ENCODE measurements at places on chromosomes 2 and 18.
A peak's percentile ranks its signal among the peaks of the same experiment; 100 is the strongest.

DNA sequence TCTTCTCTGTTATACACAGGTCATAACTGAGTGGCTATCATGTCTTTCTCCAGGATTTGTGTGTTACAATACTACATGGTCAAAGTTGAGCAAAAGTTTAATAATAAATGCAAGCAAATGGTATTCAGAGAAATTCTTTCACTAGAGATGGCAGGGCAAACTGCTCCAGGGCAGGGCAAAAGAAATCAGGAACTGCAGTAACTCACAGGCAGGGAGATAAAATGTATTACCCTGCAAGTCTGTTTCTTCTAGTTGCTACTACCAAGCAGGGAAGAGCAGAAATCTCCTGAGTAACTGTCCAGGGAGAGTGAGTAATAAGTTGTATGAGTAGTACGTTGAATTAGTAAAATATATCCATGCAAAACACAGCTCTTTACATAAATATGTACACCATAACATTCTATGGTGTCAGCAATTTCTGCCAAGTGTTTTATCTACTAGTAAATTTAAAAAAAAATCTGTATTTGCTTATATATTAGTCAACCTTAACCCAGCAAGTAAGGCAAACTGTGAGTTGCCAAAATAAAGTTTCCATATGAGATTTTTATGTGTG, 404.1 kb downstream of the ZEB2 start:
- no peak for DNase-seq

GRCh38 chr2:105396254-105397024, 2.4 kb downstream of the FHL2 start:
- no peak for DNase-seq

- DNase-seq, result peak; percentile 13
Observed at GRCh38 chr2:230068016-230068650, 591 bp downstream of the SLC16A14 start.

DNA sequence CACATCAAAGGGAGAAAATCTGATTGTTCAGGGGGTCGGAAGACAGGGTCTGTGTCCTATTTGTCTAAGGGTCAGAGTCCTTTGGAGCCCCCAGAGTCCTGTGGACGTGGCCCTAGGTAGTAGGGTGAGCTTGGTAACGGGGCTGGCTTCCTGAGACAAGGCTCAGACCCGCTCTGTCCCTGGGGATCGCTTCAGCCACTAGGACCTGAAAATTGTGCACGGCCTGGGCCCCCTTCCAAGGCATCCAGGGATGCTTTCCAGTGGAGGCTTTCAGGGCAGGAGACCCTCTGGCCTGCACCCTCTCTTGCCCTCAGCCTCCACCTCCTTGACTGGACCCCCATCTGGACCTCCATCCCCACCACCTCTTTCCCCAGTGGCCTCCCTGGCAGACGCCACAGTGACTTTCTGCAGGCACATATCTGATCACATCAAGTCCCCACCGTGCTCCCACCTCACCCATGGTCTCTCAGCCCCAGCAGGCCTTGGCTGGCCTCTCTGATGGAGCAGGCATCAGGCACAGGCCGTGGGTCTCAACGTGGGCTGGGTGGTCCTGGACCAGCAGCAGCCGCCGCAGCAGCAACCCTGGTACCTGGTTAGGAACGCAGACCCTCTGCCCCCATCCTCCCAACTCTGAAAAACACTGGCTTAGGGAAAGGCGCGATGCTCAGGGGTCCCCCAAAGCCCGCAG, 3.8 kb downstream of the PROC start:
- no peak for DNase-seq

DNA sequence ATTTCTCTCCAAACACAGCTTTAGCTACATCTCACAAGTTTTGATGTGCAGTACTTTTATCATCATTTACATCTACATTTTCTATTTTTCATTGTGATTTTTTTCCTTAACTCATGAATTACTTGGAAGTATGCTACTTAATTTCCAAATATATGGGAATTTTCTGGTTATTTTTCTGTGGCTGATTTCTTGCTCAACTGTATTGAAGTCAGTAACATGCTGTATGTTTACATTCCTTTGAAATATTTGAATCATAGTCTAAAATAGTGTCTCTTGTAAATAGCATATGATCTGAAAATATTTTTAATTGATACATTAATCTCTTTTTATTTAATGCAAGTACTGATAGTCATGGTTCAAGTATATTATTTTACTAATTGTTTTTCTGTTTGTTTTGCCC, 26.0 kb upstream of the GALNT5 start:
- no peak for DNase-seq

GRCh38 chr18:31738460-31739407, 21.9 kb downstream of the SLC25A52 start:
- no peak for DNase-seq
